Retinal pigment epithelial cell (primary cell): ENCODE measurements at places on chromosomes 12 and 14.

DNA sequence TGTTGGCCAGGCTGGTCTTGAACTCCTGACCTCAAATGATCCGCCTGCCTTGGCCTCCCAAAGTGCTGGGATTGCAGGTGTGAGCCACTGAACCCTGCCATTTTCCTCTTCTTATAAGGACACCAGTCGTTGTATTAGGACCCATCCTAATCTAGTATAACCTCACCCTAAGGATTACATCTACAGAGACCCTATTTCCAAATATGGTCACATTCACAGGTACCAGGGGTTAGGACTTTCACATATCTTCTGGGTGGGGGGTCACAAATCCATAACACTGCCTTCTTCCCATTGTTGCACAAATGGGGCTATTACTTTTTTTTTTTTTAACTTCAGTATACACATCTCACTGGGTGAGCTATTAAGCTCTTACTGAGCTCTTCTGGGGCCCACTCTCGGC is 38.6 kb downstream of the ARF6 start:
- no peak for DNase-seq

- no peak for DNase-seq
Measured at GRCh38 chr12:63945777-63946176, 101.3 kb downstream of the SRGAP1 start.

DNA sequence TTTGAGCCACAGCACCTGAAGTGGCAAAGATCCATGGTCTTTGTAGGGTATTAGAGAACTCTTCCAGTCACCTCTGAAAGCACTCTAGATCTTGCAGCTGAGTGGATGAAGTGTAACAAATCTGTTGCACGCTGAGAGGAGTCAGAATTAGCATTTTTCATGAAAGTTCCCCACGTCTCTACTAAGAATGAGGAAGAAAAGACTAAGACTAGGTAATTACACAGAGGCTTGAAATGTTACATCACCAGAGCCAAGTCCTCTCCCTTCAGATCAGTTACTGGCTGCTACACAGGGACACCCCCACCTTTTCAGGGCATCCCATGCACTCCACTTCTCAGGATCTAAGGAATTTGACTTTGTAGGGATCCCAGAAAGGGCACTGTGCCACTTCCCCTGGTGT is 98.6 kb upstream of the FKBP4 start:
- no peak for DNase-seq

GRCh38 chr12:108616941-108617858 is 16.5 kb downstream of the SELPLG start:
- DNase-seq, result no peak

GRCh38 chr12:52263761-52264434 is 10.5 kb upstream of the KRT86 start:
- DNase-seq, result no peak

- DNase-seq, result no peak
Measured at GRCh38 chr14:63276016-63276415, 42.7 kb downstream of the GPHB5 start.

DNA sequence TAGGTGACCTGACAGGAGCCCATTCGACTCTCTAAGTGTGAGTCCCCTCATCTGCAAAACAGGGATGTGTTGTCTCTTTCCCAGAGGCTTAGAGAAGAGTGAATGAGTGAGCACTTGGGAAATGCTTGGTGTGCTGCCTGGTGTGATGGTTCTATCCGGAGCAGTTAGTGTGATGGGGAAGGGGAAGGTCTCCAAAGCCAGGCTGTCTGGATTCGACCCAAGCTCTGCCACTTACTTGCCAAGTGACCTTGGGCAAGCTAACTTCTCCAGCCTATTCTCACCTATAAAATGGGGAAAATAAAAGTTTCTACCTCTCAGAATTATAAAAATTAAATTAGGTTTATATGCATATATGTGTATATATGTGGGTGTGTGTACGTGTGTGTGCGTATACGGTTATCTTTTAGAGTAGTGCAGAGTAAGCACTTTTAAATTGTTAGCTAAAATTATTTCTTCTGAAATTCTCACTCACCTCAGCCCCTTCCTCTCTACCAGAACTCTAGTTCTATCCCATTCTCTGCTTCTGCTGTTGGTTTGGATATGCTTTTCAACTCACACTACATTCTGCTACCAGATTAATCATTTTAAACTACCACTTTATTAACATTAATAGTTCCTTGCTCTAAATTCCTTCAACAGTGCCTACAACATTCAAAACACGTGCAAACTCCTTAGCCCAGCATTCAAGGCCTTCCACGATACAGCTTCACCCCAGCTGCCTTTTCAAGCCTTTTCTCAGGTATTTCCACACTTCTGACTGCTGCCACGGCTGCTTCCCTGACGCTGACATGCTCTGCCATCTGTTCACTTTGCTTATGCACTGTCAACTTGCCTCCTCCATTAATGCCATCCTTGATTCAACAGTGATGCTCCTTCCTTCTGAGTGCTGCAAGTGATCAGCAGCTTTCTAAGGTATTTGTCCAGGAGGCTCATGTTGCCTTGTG is 55.3 kb downstream of the DICER1 start:
- DNase-seq, result no peak

DNA sequence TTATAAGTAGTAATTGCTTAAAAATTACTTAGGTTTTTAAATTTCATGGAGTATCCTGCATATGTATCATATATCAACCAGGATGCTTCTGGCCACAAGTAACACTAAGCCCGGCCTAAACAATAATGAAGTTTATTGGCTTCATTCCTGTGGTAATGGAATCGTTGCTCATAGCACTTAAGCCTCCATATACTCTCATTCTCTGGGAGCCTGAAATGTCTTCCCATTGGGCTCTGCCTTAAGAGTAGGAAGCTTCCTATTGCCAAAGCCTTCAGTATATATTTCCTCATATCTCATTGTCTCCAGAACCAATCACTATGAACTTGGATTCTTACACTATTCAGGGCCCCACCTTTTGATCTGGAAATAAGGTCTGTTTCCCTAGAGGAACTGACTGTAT is 83.8 kb upstream of the DNM1L start:
- no peak for DNase-seq

- no peak for DNase-seq
Measured at GRCh38 chr12:14841761-14842160, 1.6 kb downstream of the ART4 start.

- DNase-seq, result no peak
Measured at GRCh38 chr12:60216226-60216625, 620.4 kb downstream of the SLC16A7 start.

DNA sequence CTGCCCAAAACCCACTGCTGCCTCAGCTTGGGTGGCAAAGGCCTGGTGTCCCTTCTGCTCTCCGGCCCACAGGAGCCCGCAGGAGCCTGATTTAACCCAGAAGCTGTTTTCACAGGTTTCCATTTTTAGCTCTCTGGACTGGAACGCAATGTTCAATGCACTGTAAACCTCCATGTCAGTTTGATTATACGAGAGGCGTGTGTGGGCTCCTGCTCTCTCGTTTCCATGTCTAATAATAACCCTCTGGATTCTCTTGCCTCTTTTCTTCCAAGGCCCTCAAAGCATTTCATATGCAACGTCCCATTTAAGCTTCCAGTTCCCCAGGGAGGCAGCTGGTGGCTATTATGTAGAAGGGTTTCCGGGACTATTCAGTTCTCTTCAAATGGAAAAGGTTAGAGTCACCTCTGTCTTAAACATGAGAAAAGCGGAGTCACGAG is 161.1 kb downstream of the SUDS3 start:
- no peak for DNase-seq

DNA sequence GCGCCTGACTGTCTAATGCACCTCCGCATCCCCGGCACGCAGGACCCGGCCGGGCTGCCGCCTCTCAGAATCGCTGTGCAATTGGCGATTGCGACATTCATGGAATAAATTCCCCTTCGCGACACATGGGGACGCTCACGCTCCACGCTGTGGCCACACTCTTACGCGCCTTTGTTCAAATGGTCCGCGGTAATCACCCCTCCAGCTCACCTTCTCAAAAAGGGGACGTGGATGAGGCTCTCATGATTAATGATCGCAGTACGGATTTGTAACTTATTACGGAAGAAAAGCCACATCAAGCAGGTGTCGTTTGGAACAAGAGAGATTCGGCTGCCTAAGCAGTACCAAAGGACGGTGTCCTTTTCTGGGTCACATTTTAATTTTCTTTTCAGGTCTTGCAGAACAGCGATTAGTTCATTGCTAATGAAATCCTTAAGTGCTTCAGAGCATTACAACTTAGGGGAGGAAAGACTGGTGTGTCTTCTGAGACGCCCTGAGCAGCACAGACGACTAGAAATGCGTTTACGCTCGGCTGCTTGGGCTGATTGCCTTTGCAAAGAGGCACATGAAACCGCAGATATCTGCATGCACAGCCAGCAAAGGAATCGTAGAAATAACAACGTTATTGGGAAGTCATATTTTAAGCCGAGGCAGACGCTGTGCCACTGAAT is 37.3 kb upstream of the ADGRD1 start:
- no peak for DNase-seq

GRCh38 chr12:25256826-25257225 is 6.1 kb upstream of the KRAS start:
- DNase-seq, result no peak
